Amygdala (tissue), 56 donors: ENCODE measurements at places on chromosomes 3 and 15.

- no peak for DNase-seq
Measured at GRCh38 chr3:182803596-182803995, 10.3 kb downstream of the ATP11B start.

DNA sequence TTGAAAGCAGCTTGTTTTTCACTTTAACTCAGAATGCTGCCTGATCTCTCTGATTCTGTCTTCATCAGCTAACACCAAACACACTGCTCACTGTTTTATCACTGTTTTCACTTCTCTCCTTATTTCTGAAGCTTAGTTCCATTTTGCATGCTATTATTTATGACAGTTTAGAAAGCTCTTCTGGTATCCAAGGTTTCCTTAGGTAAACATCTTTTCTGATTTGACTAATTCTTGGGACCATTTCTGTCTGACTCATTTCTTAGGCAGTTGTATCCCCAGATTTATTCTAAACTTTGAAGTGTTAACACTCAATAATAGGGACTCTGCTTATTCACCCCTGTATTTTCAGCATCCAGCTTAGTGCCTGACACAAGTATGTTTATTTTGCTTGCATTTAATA, 167.7 kb downstream of the BCHE start:
- no peak for DNase-seq

- no peak for DNase-seq
Measured at GRCh38 chr3:14880447-14881106, 61.8 kb downstream of the FGD5 start.

DNA sequence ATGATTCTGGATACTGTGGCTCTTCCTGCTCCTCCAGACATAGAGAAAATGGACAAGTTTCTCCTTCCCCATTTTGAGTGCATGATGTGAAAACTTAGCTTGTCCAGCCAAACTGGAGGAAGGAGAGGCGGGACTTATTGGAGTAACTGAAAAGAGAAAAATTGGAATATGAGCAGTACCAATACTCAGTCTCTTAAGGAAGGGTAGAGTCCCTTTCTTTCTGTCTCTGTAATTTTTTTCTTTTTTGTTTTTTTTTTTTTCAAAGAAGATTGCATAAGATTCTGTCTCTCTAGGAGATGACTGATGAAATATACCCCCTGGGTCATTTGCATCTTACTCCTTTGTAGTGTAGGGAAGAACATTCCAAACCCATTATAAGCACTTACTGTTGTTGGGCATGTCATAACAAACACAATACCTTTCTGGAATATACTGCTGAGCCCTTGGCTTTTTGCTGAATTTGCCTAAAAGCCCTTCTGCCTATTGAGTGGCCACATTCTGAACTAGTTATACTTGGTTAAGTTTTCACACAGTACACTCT, 498.1 kb upstream of the TPRG1 start:
- no peak for DNase-seq

- DNase-seq, result no peak
Measured at GRCh38 chr3:102089904-102090720, 240.8 kb downstream of the NFKBIZ start.

- no peak for DNase-seq
Measured at GRCh38 chr3:152051501-152052404, 178.3 kb downstream of the SUCNR1 start.

GRCh38 chr3:189779166-189779565, 148.0 kb downstream of the TP63 start:
- no peak for DNase-seq

DNA sequence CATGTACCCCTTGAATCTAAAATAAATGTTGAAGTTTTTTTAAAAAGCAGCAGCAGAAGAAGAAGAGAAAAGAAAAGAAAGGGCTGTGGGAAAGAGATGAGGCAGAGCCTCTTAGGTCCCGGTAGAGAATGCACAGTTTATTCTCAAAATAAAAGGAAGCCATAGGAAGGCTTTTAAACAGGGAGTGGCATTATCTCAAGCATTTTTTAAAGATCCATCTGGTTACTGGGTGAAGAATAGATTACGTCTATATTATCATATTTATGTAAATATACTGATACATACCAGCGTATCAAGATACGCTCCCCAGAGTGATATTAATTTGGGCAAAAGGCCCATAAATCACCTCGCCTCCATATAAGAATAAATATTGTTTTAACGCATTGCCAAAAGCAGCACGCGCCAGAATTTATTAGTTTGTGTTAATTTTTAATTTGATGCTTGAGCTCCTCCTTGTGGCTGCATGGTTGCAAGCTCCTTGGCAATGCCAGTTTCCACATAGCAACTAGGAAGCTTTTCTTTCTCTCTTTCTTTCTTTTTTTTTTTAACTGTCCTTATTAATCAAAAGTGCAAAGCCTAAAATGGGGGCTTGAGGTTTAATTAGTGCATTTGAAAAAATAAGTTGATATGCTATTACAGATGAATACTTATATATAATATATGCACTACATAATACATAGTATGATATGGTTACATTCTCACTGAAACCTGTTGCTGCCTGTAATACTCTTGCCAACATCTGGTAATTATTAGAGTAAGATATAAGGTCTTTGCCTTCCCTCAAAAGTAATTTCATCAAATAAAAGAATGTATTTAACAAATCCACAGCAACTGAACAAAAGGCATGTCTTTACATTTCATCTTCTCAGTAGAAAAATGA, 242.8 kb upstream of the UBE2E2 start:
- peak; percentile 7 for DNase-seq

- no peak for DNase-seq
Measured at GRCh38 chr3:8311321-8311720, 190.3 kb upstream of the LMCD1 start.

DNA sequence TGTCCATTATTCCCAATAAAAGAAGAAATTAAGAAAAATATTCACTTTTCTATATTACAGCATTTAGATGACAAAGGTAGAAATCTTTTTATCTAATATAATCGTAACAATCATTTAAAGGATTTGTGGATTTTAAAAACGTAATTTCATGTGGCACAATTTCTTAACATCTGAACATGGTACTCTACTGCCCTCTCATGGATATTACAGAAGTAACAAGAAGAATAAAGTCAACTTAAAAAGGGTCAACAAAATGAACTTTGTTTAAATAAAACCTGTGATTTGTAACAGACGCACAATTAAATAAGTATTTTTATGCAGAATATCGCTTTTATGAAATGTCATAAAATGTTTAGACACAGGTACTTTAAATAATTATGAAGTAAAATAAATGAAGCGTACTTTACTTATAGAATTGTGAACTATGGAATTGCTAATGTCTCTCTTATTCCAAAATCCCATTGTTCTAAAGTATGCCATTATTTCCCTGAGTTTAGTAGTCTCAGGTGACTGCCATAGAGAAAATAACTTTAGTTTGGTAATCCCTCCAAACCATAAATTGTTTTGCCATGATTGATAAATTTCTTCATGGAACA, 366.8 kb upstream of the ZNF385D start:
- no peak for DNase-seq

DNA sequence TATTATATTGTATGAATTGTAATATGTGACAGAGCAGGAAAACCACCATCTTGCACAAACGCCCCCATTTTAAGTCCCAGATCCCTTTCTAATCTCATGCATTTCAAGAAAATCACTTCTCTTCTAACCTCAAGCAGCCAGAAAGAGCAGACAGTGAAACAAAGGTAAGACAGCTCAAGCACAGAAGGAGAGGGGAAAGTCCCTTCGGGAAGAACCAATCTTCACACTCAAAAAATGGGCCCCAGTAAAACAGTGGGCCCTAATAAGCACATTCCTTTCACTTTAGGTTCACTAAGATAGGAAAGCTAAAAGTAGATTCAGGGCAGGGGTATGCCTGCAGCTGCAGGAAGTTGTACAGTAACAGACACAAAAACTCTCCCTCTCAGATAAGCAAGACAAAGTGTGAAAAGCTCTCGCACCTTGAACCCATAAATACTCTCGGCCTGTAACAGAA, 1268.7 kb downstream of the SI start:
- no peak for DNase-seq

GRCh38 chr3:14525685-14526631, 14.2 kb downstream of the GRIP2 start:
- no peak for DNase-seq

DNA sequence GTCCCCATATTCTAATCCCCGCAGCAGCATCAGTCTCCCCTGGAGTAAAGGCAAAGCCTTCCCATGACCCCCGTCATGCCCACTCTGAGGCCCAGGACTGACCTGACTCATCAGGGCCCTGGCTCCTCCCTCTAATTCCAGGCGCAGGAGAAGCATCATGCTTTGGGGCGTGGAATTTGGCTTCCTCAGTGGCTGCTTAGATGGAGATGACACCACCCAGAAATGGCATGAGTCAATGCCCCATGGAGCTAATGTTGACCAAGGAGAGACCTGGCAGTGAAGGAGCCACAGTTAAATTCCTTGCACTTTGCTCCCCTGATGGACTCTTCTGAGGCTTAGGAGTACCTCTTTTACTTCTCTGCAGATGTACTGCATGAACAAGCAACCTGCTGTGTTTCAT, 204.2 kb upstream of the PROK2 start:
- DNase-seq, result no peak

GRCh38 chr15:31333119-31333518, 6.5 kb downstream of the KLF13 start:
- DNase-seq, result no peak

GRCh38 chr3:60363817-60364216, 887.4 kb downstream of the FHIT start:
- DNase-seq, result no peak

- DNase-seq, result no peak
Measured at GRCh38 chr3:100420885-100421284, 19.5 kb downstream of the LNP1 start.

- no peak for DNase-seq
Measured at GRCh38 chr3:152703245-152703890, 131.6 kb upstream of the P2RY1 start.

GRCh38 chr15:23606226-23606625, 40.8 kb downstream of the MKRN3 start:
- DNase-seq, result no peak

GRCh38 chr3:31934866-31935265, 46.2 kb downstream of the OSBPL10 start:
- DNase-seq, result no peak

- DNase-seq, result no peak
Measured at GRCh38 chr3:171974986-171975837, 64.2 kb upstream of the FNDC3B start.

DNA sequence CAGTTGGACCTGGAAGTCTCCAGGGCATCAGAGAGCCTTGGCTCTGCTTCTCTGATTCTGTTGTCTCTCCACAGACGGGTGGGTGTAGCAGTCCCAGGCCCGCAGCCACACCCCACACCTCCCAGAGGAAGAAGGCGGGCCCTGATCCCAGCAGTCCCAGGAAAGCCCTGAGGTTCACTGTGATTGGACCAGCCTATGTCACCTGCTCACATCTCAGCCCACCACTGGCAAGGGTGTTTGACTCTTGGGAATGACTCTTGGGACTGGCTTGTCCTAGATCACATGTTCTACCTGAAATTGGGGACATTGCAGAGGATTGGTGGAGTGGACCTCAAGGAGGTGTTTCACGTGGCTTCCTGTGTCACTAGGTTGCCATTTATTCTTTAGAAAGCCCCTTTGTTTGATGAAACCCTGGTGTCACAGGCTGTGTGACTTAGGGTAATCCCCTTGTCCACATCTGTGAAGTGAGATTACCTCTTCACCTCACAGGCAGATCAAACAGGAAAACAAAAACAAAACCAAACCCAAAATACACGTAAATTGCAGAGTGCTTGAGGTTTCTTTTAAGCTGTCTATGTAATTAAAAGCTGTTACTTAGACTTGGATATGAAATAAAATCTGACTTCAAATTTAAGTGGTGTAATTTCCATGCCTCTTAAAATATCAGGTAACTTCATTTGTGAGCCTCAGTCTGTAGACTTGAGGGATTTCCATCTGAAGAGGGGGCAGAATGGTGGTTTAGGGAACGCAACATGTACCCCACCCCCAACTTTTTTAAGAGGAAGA, 26.7 kb downstream of the FLNB start:
- no peak for DNase-seq

GRCh38 chr3:24145981-24146822, 201.1 kb downstream of the NR1D2 start:
- no peak for DNase-seq

DNA sequence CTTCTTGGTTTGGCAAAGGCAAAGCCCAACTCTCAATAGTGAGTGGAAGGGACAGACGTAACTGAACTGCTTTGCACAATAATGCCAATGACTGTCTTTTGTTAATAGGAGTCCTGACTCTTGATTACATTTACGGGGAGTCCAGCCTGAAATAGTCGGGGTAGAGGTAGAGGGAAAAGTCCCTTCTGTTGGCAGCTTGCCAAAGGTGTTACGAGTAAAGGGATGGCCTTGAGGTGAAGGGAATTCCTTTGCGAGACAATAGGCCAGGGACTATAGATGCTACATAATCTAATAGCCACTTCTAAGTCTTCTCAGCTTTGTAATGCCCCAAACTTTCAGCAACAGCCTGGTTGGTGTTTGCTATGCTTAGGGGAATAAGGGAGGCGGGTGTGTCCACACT, 2.2 kb upstream of the SENP2 start:
- DNase-seq, result no peak

DNA sequence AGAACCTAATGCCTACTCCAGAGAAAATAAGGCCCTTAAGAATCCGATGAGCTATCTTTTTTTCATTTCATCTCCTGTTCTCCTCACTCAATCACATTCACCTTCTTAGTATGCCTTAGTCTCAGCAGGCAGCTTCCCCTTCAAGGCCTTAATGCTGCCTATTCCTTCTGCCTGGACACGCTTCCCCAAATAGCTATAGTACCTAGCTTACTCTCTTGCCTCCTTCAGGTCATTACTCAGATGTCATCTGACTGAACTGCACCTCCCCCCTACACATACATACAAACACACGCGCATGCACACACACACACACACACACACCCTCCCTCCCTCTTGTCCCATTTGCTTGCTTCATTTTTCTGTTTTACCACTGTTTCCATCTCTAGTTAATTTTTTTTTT, 191.5 kb upstream of the MLF1 start:
- no peak for DNase-seq

DNA sequence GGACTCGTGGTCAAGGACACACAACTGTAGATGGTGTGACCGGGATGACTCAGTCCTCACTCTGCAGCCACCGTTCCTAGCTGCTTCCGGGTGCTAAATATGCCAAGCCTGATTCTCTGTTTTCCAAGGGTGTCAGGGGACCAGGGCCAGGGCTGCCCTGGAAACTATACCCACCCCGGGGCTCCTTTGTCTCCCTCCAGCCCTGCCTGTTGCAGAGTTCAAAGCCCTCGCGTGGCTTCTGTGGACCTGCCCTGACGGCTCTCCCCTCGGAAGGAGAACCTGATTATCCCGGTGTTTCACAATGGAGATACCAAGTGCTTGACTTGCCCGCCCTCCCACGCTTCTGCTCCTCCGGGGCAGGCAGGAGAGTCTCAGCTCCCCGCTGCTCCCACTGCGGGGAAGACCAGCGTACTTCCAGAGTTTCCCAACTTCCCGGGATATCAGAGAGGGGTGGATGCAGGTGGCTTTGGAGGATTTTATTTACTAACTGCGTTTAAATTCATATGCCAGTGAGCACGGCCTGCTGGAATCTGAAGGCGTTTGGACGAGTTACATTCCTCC, 125.0 kb downstream of the ASB7 start:
- no peak for DNase-seq
